Central memory CD8-positive, alpha-beta T cell (primary cell): ENCODE measurements at places on chromosomes 13 and 19.

- no peak for DNase-seq
These were observed 38.8 kb upstream of the TUBGCP3 start for GRCh38 chr13:112626761-112627160.

DNA sequence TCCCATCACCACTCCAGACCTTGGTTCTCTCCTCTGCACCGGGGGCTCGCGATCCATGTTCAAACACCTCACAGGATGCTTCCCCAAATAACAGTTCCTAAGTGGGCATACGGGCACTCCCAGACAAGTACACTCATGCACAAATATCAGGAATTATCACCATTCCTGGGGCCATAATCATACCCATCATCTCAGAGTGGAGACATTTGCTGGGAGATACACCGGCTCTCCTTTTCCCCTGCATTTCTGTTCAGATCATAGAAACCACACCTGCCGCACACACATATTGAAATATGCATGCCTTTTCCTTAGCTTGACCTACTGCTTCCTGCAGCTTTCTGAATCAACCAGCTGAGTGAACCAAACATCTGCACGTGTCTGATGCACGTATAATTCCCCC, 33.9 kb upstream of the MBNL2 start:
- DNase-seq, result no peak

DNA sequence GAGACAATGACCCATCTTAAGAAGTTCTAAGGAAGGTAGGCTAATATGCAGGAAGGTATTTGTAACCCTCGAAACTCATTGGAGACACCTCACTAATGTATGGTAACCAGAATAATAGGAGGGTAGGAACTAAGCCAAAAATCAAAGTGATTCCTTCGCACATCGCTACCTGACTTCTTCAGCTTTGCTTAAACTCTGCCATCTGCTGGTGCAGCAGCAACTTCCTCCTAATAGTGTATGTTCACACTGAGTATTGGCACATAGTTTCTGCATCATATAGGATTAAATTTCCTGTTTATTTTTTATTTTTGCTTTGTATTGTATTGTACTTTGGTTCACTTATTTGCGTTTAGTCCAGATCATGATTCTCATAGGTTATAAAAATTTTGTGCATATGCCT, 676.2 kb downstream of the GPC5 start:
- no peak for DNase-seq

DNA sequence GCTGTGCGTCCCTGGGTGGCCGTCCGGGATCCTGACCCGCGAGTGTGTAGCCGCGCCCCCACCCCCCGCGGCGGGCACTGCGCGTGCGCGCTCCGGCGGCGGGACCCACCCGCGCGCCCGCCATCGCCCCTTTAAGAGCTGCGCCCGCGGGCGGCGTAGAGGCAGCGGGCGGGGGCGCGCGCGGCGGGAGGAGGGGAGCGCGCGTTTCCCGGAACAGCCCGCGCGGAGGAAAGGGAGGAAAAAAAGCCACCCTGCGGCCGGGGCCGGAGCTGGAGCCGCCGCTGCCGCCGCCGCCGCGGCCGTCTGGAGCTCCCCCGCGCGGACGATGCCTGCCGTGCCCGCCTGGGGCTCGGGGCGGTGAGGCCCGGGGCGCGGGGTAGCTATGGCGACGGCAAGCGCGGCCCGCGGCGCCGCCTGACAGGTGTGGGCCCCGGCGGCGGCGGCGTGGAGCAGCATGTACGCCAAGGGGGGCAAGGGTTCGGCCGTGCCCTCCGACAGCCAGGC, at the start of gene SSBP4:
Gene SSBP4, plus strand, starts transcription at position 204 of the 504 bp plus-strand sequence. Its CDS starts 251 bp downstream, at position 455.
- DNase-seq, result peak; percentile 56

DNA sequence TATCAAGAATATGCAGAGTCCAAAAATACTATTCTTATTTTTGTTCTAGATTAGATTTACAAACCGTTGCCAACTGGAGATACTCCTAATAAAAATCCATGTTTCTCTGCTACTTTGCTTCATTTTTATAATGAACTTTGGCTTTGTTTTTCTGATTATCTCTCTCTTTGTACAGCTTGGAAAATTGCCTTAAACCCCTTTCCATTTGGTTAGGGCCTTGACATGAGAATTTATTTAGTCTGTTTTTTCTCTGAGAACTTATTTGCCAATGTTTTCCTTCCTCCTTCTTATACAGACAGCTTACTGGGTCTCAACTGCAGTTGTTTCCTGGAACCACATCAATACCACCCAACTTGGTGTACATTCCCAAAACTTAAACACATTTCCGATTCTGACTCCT, 555.4 kb downstream of the SLITRK6 start:
- no peak for DNase-seq

GRCh38 chr13:89205856-89206520, 1534.8 kb downstream of the SLITRK5 start:
- no peak for DNase-seq

- DNase-seq, result no peak
These were observed 15.8 kb upstream of the CLDN10 start for GRCh38 chr13:95536632-95537241.

GRCh38 chr19:28694812-28695211, 518.1 kb downstream of the UQCRFS1 start:
- DNase-seq, result no peak

DNA sequence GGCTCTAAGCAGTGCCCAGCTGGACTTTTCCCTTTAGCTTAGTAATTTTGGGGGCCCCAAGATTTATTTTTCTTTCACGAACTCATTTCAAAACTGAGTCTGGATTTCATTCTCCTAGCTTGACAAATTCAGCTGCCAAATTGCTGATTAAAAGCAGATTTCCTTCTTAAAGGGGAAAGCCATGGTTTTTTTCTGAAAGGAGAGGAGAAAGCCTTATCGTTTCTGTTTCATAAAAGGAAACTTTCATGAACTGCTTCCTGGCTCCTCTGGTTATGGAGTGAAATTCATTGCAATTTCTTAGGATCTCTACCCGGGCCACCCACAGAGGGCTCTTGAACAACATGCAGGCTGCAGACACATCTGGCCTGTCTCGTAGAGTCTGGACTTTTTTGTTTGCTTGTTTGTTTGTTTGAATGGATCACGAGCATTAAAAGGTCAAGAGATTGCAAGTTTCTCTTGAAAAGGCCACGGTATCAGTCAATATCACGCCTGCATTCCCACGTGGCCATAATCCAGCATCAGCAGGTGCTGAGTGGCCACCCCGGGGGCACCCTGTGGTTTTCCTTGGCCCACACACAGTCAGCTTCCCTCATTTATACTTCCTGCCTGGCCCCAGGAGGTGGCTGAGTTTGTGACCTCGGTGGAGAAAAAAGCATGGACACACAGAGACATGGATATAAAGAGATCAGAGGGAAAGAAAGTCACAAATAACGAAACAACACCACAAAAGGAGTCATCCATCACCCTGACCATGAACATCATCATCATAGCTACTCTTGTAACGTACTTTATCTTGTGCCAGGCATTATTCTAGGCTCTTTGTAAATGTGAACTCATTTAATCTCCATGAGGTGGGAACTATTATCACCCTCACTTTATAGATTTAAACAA, 10.5 kb upstream of the KLK4 start:
- no peak for DNase-seq

GRCh38 chr19:34963573-34964406, at the start of gene ZNF792:
Gene ZNF792 (minus strand): TSS chr19:34964229. CDS start chr19:34963662, 567 bp downstream.
- DNase-seq, result no peak

GRCh38 chr13:38415233-38415632, 65.6 kb downstream of the UFM1 start:
- no peak for DNase-seq

- DNase-seq, result no peak
These were observed 225.0 kb downstream of the TBC1D4 start for GRCh38 chr13:75256922-75257321.

GRCh38 chr13:113544071-113544891, 40.3 kb upstream of the TFDP1 start:
- DNase-seq, result no peak
